ENCODE measurements at places on chromosomes 2 and 18.

- DNase-seq = no peak
These were observed 28.2 kb downstream of the TTC27 start for GRCh38 chr2:32656069-32656468.

- DNase-seq = no peak
These were observed 250.8 kb downstream of the RDH14 start for GRCh38 chr2:18309627-18310026.

DNA sequence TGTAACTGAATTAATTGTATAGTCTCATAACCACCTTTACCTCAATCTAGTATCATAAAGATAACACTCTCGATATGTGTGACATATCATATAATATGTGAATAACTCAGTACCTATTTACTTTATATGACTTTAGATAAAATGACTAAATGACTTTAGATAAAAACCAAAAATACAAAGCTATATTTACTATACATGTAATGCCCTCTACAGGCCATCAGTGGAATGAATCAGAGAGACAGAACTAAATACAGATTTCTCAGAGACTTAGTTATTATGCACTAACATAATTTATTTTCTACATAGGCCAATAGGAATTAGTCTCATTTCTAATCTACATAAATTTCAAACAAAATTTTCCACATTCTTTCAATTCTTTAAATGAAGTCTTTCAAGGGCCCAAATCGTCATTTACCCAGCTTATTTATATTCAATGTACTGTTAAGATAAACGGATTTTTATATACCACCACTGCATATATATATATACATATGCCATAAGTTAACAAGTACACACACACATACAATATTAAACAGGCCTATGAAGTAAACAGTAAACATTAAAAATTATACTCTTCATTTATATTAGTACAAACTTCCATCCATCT lies 219.9 kb downstream of the EXOC6B start:
- no peak for DNase-seq

DNA sequence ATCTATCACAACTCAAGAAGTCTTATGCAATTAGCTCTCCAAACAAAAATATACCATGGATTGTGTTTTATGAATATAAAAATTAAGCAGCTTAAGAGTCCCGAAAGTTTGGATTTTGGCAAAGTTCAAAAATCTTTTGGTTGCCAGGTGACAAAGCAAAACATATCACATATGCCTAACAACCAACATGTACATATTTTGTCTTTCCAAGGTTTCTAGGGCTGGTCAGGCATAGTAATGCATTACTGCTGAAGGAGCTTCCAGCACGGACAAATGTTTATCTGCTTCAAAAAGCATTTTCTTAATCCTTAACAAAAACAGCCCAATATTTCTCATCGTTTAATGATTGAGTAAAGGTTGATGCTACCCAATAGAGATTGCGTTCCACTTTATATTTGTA lies 1327.1 kb upstream of the ZEB2 start:
- DNase-seq = no peak

- no peak for DNase-seq
These were observed 84.5 kb downstream of the COL5A2 start for GRCh38 chr2:189095101-189095500.

- DNase-seq = no peak
These were observed 56.4 kb downstream of the NPAS2 start for GRCh38 chr2:100876231-100876860.

GRCh38 chr2:204515416-204515815 lies 29.9 kb upstream of the PARD3B start:
- no peak for DNase-seq

GRCh38 chr2:31037058-31037457 lies 101.2 kb downstream of the GALNT14 start:
- no peak for DNase-seq
